NCI-H1694 treated with DMSO at 0.1 percent for 48 hours (cell line): ENCODE measurements at places on chromosomes 4 and X.

GRCh38 chr4:25928379-25929297, 14.6 kb downstream of the SMIM20 start:
- DNase-seq: no peak

GRCh38 chr4:187883049-187883448, 112.5 kb upstream of the ZFP42 start:
- DNase-seq: no peak

- DNase-seq: no peak
Measured at GRCh38 chr4:55706541-55706940, 70.4 kb upstream of the NMU start.

GRCh38 chr4:129350834-129351721, 255.1 kb downstream of the C4orf33 start:
- DNase-seq: no peak

DNA sequence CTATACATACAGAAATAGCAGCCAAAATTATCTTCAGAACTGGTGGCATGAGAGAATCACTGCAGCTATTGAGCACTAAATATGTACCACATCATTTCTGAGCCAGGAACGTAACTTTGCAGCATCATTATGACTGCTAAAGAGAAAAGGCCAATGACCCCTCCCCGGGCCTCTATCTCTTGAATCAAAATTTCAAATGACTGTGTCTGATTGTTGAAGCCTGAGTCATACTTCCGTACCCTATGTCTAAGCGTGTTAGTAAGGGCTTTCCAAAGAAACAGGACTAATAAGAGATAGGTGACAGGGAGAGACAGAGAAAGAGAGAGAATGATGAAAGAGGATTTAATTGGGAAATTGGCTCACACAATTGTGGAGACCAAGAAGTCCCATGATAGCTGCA, 445.5 kb upstream of the SPANXN1 start:
- DNase-seq: no peak

DNA sequence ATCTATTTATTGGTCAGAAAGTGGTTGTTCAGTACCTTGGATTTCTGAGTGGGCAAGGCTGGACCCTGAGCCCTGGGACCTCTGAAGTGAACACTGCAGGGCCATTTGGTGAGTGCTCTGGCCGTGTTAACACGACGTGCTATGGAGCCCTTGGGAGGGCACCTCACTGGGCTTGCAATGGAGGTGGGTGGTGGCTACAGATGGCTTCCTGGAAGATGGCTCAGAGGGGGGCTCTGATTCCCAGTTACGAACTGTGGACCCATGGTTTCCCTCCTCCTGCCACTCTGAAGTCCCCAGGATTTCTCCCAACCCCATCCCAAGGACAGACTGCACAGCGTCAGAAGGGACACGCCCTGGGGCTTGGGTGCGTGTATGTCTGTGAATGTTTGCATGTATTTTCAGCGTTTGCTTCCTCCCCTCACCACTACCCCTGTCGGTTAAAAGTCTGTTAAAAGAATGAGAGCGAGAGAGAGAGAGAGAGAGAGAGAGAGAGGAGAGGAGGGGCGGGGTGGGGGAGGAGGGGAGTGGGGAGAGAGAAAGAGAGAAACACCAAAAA, 3.7 kb upstream of the RHOH start:
- no peak for DNase-seq

GRCh38 chr4:125828346-125828745, 513.6 kb downstream of the FAT4 start:
- no peak for DNase-seq

GRCh38 chr4:212438-213188, 88.3 kb downstream of the ZNF718 start:
- DNase-seq: no peak

DNA sequence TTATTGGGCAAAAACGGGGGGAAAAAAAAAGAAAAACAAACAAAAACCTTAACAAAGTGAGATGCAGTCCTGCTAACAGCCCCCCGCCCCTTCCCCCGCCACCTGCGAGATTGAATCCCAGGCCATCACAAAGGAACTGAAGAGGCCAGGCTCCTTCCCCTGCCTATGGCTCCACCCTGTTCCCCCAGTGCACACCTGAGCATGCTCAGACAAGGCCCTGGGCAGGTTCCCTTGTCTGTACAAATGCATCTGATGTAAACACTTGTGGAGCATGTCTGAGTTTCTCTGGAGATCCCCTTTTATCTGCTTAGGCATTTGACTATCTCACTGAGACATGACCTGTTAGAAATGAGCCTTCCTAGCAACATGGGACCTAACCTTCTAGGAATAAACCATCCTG, 983.7 kb upstream of the PABPC4L start:
- no peak for DNase-seq

GRCh38 chr4:181569553-181569952, 673.6 kb upstream of the TENM3 start:
- no peak for DNase-seq

DNA sequence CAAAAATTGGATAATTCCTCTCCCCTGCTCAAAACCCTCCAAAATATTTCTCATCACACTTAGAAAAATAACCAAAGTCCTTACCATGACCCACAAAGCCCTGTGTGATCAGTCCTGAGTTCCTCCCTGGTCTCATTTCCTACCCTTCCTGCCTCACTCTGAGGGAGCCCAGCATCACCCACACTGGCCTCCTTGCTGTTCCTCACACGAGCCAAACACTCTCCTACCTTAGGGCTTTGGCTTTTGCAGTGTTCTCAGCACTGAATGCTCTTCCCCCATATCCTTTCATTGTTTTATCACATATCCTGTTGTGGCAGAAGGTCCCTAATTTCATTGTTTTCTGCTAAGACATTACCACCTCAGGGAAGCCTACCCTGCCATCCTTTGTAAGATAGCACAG, 12.2 kb downstream of the MGAT4D start:
- no peak for DNase-seq
